ENCODE measurements at places on chromosomes 5 and 9.

DNA sequence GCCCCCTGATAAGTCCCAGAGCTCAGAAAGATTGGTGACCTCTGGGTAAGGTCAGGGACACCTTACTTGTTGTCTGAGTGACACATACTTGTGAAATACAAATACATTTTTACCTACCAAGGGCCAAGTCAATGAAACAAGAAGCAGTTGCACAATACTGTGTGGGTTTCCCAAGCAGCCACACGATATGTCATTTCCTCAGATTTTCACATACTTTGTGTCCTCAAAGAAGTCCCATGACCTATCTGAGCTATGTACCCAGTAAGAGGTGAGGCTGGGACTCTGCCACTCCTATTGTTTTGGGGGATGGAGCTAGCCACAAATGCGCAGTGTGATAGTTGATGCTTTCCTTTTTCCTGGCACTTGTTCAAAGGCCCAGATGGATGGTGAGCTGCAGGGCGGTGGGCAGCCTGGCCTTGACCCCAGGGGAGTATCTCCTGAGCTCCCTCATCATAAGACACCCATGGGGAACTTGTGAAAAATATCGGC is 4.8 kb upstream of the SLC25A51 start:
- no peak for DNase-seq

- DNase-seq, result no peak
Observed at GRCh38 chr5:82820961-82821845, 256.0 kb downstream of the TMEM167A start.

DNA sequence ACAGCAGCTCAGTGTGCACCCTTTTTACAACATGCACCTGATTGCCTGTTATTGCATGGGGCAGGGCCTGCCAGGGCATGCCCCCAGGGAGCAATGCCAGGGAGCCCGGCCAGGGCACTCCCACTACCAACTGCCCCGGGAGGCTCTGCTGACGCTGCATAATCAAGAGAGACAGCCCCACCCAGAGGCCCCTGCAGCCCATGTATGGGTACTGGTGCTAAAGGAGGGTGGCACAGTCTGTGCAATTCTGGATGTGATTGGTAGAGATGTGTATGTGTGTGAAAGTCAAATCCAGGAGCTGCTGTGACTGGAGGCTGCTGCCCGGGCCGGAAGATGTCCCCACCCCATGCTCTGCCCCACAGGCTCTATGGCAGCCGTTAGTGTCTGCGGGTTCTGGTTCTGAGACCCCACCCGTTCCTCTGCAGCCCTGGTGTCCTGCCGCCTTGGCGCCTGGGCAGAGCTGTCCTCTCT is 3.9 kb upstream of the NEURL1B start:
- DNase-seq, result peak; percentile 91

DNA sequence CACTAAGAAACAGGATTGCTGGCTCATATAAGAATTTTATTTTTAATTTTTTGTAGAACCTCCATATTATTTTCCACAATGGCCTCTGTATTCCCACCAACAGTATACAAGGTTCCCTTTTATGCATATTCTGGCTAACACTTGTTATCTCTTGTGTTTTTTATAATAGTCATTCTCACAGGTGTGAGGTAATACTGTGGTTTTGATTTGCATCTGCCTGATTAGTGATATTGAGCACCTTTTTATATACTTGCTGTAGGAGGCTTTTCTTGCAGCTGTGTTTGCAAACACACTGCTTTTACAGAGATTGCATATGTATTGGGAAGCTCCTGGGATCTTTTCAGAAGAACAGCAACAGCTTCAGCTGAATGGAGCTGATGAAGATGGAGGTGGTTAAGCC is 164.8 kb downstream of the DEPDC1B start:
- DNase-seq, result no peak

- DNase-seq, result peak; percentile 99
Observed at GRCh38 chr9:31776471-31776870, 608.0 kb upstream of the ACO1 start.

GRCh38 chr5:124733329-124733650 is 13.1 kb downstream of the ZNF608 start:
- no peak for DNase-seq

- DNase-seq, result no peak
Observed at GRCh38 chr5:2894736-2895135, 143.3 kb upstream of the IRX2 start.

DNA sequence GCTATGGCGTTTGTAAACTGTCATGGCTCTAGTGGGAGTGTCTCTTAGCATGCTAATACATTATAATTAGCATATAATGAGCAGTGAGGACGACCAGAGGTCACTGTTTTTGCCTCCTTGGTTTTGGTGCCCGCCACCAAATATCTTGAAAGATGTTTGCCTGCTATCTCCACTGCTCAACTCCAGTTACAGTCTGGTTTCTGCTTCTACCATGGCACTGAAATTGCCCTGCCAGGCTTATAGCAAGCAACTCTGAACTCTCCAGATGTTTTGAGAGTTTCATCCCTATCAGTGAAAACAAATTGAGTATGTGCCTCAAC is 122.1 kb upstream of the SPRY4 start:
- no peak for DNase-seq

- no peak for DNase-seq
Observed at GRCh38 chr9:135561391-135562234, at the start of gene PAEP. PAEP (plus strand) TSS chr9:135561756.

DNA sequence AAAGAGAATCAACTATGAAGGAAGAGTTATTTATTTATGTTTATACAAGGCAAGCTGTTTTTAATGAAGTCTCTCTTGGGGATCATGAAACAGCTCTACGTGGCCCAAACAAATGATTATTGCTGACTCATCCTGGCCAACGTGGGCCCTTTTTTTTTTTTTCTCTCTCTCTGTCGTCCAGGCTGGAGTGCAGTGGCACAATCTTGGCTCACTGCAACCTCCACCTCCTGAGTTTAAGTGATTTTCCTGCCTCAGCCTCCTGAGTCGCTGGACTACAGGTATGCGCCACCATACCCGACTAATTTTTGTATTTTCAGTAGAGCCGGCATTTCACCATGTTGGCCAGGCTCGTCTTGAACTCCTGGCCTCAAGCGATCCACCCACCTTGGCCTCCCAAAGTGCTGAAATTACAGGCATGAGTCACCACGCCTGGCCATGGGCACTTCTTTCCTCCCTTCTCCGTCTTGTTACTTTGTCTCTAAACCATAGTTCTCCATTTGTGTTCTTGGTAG is 98.3 kb downstream of the BASP1 start:
- no peak for DNase-seq

GRCh38 chr5:151171529-151171928 is 13.9 kb upstream of the ANXA6 start:
- DNase-seq, result no peak

- DNase-seq, result no peak
Observed at GRCh38 chr9:135290566-135290965, 189.0 kb upstream of the PPP1R26 start.

- DNase-seq, result no peak
Observed at GRCh38 chr9:95455714-95456113, 61.1 kb downstream of the PTCH1 start.

DNA sequence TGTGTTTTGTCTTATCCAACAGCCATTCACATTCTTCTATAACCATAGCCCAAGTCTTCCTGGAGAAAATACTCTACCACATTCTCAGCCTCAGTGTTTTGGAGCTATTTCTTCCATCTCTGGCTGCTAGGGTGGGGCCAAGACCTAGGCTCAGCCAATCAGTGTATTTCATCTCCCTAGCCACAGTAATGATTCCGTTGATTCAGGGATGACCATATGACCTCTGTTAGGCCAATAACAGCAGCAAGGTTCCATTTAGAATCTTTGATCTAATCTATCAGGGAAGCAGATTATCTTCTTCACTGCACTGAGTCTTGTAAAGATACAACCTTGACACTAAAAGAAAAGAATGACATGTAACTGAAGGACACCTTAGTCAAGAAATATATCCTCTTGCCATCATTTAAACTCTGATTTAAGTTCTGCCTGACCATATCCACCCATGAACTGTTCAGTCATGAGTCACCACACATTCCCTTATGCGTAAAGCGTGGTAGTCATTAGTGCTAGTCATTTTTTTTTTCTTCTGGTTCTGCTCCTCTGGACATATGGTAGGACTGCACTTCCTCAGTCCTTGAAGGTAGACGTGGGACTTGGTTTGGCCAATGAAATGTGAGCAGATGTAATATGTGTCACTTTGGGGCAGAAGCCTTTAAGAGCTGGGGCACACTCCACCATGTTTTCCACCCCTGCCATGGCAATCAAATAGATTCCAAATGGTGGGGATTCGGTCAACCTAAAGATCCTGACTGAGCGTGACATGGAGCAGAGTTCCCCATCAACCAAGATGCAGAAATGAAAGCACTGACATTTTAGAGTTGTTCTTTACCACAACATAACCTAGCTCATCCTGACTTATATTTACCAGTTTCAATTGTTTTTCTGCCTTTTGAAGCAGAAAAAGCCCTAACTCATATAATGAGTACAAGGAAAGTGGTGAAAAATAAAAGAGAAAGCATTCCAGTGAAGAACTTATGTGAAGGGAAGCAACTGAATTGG is 12.7 kb upstream of the PRELID2 start:
- DNase-seq, result no peak

GRCh38 chr5:20574576-20574975 is 586.6 kb upstream of the CDH18 start:
- no peak for DNase-seq

- no peak for DNase-seq
Observed at GRCh38 chr9:114000671-114001409, 77.3 kb downstream of the AMBP start.

All from NCI-H1105 treated with DMSO at 0.1 percent for 48 hours (cell line).